Naive thymus-derived CD4-positive, alpha-beta T cell (primary cell): ENCODE measurements at places on chromosomes 4 and X. TPM values are rescaled to one million over a fixed set of nuclear protein-coding genes. Genes with fewer than 3 reads are reported as not detected.

The AMOT gene
- total RNA-seq, result 3.8 TPM

The DSPP gene
- total RNA-seq, result not detected

DNA sequence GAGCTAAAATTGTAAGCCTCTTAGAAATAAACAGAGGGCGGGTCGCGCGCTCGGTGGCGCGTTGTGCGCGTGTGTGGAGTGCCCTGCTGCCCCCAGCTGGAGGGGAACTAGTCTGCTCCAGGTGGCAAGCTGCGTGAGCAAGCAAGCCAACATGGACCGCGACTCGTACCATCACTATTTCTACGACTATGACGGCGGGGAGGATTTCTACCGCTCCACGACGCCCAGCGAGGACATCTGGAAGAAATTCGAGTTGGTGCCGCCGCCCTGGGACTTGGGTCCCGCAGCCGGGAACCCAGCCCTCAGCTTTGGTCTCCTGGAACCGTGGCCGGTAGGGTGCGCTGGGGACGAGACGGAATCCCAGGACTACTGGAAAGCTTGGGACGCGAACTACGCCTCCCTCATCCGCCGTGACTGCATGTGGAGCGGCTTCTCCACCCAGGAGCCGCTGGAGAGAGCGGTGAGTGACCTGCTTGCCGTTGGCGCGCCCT lies 66.1 kb downstream of the DNAAF6 start:
- DNase-seq, result peak; percentile 18

DNA sequence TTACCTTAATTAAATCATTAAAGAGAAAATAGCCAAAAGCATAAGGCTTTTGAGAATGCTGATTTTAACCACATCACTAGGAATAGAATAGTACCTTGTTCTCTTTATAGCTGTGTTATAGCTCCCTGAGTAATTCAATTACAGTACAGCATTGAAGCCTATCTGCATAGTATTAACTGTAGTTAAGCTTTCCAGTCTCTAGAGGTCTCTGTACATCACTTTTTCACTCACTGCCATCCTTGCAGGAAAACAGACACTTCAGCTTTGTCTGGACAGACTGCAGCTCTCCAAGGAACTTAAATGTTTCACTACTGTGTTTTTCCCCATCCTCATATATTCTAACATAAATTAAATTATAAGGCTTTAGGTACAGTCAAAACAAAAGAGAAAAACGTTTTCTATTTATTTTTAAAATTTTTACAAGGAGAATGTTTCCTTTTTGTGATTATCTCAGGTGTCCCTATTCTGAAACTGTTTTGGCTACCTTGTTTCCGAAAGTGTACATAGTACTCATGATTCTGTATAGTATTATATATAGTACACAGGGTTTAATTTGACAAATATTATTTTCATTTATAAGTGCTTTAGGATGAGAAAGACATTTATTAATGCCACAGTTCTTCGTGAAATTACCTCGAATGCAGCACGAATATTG lies 407.9 kb downstream of the PCDH18 start:
- no peak for DNase-seq

- DNase-seq, result no peak
Measured at GRCh38 chr4:4866124-4866865, 6.8 kb downstream of the MSX1 start.

DNA sequence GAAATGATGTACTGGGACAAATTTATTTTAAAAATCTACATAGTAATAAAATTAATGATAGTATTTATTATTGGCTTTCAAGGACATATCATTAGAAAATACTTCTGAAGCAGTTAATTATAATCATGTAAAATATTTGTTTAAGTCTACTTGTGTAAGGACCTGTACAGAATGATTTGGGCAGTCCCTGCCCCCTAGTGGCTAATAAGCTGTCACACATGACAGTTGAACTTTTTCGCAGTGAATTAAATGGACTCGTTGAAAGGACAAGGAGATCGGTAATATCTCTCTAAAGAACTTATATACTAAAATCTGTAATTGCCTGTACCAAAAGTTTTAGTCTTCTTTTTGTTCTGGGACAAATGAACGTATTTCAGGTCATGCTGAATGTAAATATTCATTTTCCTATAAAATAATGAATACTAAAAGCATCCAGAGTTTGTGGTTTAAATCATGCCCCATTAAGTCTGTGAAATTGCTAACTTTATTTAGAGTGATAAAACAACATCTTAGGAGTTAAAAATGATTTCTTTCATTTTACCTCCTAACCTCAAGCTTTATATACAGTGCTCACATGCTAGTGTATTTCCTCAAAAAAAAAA lies 13.6 kb downstream of the EXOC1 start:
- DNase-seq, result peak; percentile 55

- no peak for DNase-seq
Measured at GRCh38 chr4:38454284-38454683, 209.7 kb upstream of the KLF3 start.

DNA sequence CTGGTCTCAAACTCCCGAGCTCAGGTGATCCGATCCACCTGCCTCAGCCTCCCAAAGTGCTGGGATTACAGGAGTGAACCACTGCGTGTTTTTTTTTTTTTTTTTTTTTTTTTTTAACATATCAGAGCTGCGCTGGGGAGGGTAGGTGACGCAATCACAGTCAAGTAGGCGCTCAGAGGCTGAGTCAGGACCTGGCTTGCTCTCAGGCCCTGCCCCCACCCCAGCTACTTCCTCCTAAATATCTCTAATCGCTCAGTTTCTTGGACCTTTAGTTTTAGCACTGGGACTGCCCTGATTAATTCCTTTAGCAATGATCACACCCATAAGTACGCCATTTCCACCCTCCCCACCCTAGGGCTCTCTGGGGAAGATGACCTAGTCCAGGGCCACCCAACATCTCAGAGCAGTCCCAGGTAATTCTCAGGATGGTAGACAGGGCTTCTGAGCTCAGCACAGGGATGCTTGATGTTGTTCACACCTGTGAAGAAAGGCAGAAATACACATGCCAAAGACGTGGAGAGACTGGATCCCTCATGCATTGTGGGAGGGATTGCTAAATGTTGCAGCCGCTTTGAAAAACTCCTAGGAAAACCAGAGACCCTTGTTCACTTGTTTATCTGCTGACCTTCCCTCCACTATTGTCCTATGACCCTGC lies 50.2 kb downstream of the DDX3X start:
- peak; percentile 26 for DNase-seq

DNA sequence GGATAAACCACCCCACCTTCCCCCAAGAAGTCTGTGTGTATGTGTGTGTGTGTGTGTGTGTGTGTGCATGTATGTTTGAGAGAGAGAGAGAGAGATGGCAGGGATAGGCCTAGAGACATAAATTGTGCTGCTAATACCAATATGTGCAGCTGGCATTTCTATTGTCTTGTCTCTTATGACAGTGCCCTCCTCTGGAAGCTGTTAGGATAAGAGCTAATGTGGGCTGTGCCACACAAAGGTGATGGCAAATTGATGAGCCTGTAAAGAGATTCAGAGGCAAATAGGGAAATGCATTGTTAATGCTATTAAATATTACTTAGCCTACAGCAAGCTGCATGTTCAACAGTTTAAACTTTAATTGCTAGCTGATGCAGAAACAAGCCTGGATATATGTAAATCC lies 332.0 kb downstream of the NKX6-1 start:
- DNase-seq, result no peak

The TCEAL6 gene
- not detected for total RNA-seq

DNA sequence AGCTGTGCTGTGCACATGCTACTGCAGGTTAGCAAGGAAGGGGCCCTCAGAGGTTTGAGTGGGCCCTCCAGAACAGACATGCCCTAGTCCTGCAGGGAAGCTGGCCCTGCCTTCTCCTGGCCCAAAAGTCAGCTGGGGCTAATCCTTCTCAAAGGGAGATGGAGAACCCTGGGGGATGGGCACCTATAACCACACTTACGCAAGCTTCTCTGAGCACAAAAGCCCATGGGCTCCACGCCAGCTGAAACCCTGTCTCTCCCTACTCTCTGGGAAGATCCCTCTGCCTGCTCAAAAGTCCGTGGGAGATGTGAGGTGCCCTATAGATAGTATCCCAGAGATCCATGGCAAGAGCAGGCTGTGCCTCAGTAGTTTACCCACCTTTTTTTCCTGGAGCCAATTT lies 58.9 kb upstream of the DKK2 start:
- no peak for DNase-seq
